Fibroblast of gingiva (primary cell): ENCODE measurements at places on chromosomes 5 and 9.
A peak's percentile ranks its signal among the peaks of the same experiment; 100 is the strongest.

DNA sequence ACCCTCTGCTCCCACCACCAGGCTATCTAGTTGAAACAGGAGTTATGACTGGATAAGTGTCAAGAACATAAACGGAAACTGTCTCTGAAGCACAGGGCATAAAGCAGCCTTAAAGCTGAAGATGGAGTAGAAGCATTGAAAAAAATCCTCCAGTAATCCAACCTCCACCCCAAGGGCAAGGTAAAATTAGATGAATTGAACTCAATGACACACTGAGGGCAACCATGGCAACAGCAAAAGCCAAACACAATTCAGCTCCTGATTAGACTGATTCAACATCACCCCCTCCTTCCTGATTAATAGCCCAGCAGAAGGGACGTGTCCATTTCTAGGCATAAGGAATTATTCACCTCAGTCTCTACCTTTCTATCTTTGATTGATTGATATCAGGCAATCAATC, 183.2 kb upstream of the MAP3K1 start:
- DNase-seq = no peak

- DNase-seq = peak; percentile 49
Measured at GRCh38 chr5:81838307-81838906, 87.5 kb upstream of the SSBP2 start.

- DNase-seq = no peak
Measured at GRCh38 chr5:68057191-68057590, 158.4 kb upstream of the PIK3R1 start.

- DNase-seq = no peak
Measured at GRCh38 chr9:86645303-86645702, 291.1 kb upstream of the TUT7 start.

GRCh38 chr5:137215261-137215660, 283.9 kb downstream of the SPOCK1 start:
- peak; percentile 15 for DNase-seq

- peak; percentile 51 for DNase-seq
Measured at GRCh38 chr5:40518485-40518917, 161.2 kb upstream of the PTGER4 start.

DNA sequence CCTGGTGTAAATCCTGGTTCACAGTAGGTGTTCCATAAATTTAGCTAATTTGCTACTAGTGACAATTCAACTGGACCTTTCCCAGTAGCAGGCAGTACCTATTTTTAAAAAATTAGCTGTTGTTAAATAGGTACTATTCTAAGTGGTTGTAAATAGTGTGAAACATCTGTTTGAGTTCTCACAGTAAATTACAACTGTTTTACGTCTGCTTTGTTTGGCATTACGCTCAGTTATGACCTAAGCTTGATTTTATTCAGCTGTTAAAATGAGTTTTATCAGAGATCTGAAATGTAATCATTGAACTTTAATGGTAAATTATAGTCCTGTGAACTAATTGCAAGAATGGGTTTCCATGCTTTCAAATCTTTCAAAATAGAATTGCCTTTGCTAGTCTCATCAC, 93.9 kb downstream of the GPBP1 start:
- DNase-seq = no peak

GRCh38 chr5:40437452-40437861, 242.3 kb upstream of the PTGER4 start:
- peak; percentile 83 for DNase-seq

GRCh38 chr9:99109522-99109921, 4.6 kb downstream of the TGFBR1 start:
- DNase-seq = peak; percentile 74

DNA sequence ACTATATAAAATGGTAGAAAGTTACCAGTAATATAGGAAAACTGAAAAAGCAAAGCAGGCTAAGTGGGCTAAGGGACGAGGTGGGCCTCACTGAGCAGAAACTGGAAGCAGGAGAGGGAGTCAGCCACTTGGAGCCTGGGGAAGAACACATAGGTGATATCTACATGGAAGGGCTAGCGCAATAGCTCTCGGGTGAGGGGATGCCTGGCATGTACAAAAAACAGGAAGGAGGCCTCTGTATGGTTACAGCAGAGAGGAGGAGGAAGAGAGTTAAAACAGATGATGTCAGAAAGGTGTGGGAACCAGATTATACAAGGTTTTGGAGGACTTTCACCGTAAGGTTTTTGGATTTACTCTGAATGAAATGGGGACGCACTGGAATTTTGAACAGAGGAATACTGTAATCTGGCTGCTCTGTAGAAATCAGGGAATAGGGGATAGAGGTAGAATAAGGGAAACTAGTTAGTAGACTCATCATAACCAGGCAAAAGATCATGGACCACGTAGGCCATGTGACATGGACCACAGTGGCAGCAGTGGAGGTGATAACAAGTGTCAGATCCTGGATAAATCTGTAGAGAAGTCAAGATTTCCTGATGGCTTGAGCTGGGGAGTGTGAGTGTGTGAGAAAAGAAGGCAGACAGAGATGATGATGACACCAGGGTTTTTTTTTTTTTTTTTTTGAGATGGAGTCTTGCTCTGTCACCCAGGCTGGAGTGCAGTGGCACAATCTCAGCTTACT, 52.5 kb downstream of the FNBP1 start:
- no peak for DNase-seq

DNA sequence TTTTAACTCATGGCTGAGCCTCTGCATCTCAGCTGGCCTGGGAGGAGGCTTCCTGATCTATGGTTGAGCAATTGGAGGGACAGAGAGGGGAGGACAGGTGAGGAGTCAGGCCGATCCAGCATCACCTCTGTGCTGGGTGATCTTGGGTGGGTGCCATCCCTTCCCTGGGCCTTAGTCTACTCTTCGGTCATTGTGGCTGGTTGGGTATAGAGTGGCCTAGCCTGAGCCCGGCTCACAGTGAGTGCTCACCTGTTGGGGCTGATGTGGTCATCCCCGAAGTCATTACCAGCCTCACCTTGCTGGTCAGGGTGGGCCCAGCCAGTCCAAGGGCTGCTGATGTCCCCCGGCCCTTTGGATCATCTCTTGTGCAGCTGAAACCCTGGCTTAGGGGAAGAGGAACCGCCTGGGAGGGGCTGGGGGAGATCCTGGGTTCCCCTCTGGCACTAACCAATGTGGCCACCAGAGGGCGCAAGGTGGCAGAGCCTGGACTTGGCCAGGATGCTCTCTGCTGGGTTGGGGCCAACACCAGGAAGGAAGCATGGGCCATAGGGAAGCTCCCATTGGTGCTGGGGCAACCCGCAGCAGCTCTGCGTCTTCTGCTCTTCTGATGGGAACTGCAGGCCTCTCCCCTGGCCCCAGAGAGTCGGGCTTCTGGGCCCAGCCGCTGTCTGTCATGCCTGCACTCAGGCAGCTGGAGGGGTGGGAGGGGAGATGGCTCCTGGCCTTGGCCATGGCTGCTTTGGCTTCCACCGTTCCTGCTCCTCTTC, 17.3 kb upstream of the ODF2 start:
- peak; percentile 71 for DNase-seq

GRCh38 chr5:134289509-134290113, 63.7 kb upstream of the PPP2CA start:
- DNase-seq = peak; percentile 70

DNA sequence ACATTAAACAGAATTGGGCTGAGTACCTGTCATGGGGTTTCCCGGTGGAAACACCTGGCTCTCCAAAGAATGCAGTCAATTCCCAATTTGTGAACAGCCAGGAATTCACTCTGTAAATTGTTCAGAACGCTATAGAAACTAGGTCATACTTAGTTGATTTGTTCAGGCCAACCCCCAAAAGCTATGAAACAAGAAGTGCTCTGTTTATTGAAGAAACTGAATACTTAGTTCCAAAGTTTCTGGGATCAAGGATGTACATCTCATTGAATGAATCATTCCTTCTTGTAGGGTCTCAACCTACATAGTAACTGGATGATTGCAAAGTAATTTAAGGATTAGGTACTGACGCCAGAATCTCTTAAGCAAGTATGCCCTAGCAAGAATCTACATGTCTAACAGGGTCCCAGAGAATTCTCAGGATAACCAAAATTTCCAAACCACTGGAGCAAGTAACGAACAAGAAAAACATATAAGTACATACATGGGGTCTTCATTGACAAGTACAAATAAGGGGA, 659 bp upstream of the TUSC1 start:
- no peak for DNase-seq

GRCh38 chr9:111637421-111637950, 6.4 kb downstream of the DNAJC25 start:
- DNase-seq = no peak

DNA sequence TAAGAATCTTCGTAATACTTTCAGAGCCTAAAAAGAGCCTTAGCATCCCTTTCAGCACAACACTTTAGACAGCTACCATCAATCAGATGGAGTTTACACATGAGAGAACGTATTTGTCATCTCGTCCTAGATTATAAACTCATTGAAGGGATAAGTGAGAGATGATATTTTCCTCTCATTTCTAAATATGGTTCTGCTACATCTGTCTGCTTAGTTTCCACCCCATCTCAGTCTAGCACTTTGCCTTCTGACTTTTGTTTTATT, 208.4 kb upstream of the CD180 start:
- no peak for DNase-seq

- no peak for DNase-seq
Measured at GRCh38 chr9:71368157-71368556, 246.7 kb upstream of the TRPM3 start.

DNA sequence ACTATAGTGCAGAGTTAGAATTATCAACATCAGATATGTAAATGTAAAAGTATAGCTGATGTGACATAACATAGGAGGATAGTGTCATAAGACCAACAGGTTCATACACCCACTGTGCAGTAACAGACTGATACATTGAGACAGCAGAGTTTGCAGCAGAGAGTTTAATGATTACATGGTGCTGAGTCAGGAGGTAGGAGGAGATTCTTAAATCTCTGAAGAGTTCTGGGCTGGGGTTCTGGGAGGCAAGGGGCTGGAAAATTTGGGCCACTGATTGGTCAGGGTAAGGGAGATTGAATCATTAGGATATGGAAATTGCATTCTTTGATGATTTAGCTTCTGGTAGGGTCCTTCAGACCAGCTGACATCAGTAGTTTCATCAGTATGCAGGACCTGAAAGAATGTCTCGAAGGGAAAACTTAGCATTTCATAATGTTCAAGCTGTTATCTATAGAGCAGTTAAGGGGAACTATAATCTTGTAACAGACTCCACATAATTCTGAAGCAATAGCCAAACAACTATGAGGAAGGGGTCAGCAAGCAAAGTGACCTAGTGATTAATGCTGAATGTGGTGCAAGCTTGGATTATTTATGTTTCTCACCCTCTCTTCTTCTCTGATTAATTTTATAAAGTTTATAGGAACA, 35.6 kb downstream of the CCL28 start:
- no peak for DNase-seq

GRCh38 chr9:133658442-133659431, 22.6 kb downstream of the DBH start:
- no peak for DNase-seq

GRCh38 chr5:33369485-33370465, 71.0 kb upstream of the TARS1 start:
- peak; percentile 86 for DNase-seq

DNA sequence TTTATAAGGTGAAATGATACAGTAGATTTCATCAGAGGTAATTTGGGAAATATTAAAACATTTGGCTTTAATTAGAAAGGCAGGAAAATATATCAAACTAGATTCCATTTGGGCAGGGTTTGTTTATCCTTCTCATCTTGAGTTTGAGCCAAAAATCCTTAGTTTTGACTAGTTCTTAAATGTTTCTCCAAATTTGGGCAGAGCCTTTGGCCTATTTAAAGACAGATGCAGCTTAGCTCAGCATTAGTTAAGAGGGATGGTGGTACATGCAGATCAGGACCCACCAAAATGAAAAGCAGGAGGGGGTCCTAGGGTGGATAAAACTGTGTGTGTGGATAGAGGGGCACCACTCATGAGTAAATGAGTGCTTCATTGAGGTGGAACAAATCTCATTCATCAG, 20.3 kb upstream of the ARRDC3 start:
- DNase-seq = peak; percentile 87

DNA sequence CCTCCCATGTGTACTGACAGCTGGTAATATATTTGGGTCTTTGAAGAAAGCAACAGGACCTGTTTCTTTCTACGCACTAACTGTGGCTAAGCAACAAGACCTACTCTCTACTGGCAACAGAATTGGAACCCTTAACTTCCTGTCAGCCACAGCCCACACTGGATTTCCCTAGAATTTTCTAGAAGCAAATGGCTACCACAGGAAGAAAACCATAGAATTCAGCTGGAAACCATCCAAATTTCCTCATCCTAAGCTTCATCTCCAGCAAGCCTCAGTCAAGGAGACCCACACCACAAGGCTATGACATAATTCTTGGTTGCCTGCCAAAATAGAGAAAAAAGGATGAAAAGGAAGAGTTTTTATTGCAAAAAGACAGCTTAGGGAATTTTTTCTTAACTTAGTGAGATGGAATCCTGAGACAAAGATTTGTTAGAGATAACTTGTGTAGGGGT, 171.8 kb upstream of the TNC start:
- DNase-seq = no peak

DNA sequence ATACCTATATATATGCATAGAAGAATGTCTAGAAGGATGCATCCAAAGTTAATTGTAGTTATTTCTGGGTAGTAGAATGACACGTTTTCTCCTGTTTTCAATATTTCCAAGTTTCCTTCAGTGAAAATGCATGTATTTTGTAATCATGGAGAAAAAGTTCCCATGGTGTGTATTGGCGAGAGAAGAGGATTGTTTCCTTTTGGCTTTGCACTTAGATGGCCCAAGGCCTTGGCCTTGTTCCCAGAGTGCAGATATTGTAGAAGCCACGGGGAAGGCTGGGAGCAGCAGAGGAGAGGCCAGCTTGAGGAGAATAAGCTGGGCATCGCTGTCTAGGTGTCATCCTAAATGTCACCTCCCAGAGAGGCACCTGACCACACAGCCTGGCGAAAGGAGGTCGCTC, 44.0 kb downstream of the IRF1 start:
- peak; percentile 89 for DNase-seq

DNA sequence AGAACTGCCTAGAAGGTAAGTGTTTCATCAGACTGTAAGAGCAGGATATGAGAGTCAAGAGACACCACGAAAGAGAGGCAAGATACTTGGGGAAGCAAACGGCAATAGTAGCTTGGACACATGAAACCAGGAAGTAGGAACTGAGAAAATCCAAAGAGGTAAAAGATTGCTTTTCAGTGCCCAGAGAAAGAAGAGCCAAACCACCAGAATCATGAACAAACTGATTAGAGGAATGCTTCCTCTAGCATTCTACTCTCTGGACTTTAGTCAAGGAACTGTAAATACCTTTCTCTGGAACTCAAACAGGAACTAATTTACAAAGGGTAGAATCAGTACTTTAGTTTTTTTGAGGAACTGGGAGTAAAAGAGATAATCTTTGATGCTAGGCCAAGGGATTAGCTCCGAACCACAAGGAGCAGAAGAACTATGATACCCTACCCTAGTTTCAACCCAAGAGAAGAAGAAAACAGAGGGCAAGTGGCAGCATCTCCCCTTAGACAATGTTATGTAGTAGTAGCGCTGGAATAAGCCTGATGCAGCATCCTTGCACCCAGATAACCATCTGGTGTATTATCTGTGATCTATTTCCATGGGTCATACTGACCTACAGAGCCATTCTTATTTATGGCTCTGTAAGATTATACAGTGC, 41.3 kb downstream of the EFCAB9 start:
- DNase-seq = peak; percentile 26

DNA sequence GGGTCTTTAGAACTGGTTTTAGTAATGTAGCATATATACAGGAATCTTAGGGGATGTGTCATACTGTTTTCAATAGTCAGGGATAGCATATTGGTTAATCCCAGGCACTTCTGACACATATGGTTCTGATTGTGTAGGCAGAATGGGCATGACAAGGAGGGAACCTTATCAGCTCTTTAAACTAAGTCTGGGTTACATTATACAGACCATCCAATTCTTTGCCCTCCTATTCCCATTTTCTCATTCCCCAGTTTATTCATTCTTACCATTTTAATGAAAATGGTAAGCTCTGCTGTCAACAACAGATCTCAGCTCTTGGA, 85.1 kb downstream of the NDUFAF2 start:
- DNase-seq = peak; percentile 55
